GM13976 (cell line): ENCODE measurements at places on chromosomes 4 and X.

- no peak for DNase-seq
Observed at GRCh38 chr4:177367336-177367735, 57.7 kb downstream of the NEIL3 start.

GRCh38 chr4:75213480-75213879 lies 280.6 kb downstream of the PARM1 start:
- DNase-seq, result no peak

GRCh38 chr4:109032671-109033070 lies 269.8 kb downstream of the COL25A1 start:
- DNase-seq, result no peak

DNA sequence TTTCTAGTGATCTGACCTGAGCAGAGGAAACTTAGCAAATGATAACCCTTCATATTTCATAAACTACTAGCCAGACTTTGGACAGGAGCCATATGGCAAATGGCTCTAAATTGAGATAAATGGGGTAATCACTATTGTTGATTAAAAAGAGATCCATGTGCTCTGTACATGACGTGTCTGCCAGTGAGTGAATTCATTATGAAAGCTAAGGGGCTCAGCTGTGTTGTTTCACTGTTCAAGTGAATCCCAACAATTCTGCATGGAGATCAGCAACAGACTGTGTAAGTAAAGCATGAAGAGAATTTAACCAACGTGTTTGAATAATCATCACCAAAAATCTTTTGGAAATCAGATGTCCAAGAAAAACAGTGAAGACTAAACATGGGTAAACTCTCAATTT lies 9.5 kb upstream of the QRFPR start:
- DNase-seq, result no peak

GRCh38 chr4:7976634-7977033 lies 37.0 kb upstream of the AFAP1 start:
- no peak for DNase-seq

GRCh38 chr4:38780833-38781484 lies 1.8 kb downstream of the TLR10 start:
- no peak for DNase-seq

DNA sequence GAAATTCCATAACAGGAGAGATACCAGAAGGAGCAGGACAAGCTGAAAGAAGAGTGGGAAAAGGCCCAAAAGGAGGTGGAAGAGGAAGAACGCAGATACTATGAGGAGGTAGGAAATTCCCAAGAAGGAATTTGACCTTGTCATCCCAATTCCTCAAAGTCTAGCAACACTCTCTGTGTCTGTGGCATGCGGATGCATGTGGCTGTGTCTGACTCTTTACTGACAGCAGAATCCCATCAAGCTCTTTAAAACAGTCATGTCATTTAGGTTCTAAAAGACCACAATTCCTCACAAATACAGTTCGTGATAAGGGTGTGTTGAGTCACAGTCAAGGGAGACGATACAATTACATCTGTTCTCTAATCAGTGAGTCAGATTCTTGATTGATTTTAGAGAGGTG lies 68.5 kb downstream of the PHOX2B start:
- no peak for DNase-seq

DNA sequence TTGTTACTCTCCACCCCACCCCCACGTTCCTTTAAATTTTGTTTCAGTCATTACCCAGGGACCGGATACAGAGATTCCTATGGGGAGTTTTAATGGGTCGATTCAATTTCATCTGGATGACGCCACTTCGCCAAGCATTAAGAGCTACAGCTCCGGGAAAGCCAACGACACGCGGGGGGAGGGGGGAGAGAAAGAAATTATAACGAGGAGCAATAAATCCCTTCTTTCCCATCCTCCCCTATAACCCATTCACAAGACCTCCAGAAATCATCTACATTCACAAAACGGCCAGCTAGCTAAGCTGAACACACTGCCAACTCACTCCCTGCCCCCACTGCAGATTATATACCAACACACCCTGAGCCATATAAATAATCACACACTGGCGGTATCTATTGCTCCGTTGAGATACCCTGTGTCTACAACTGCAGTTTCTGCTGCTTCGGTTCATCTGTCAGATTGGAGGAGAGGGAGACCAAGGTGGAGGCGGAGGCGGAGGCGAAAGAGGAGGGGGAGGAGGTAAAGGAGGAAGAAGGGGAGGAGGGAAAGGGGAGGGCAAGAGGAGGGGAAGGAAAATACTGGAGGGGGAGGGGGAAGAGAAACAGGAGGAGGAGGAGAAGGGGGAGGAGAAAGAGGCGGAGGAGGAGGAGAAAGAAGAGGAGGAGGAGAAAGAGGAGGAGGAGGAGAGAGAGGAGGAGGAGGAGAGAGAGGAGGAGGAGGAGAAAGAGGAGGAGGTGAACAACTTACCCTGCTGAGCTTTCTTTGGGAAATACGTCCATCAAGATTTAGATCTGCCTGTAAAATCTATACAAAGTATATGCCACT lies 113.9 kb upstream of the VAMP7 start:
- DNase-seq, result no peak

DNA sequence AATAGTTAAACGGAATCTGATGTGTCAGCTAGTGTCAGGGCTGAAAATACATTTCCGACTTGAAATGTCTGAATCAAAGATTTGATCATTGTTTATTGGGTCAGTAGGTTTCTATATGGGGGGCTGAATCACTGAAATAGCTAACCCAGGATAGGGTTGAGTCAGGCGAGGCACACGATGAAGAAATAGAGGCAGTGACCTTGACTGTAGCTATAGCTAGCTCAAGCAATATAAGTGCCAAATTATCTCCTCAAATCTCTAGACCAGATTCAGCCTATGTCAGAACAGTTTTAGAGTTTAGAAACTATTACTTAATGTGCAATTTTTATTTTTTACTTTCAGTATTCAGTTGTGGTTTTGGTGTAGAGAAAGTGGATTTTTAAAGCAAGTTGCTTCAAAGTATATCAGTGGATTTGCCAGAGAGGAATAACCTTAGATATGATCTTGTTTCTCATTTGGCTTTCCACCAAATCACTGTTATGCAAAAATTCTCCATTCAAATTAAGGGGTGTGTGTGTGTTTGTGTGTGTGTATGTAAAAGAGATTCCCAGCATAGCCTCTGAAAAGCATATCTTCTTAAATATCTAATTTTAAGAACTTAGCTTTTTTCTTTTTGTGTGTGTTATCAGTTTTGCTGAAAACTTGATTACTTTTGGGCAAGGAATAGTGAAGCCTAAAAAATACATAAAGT lies 100.3 kb upstream of the RPL34 start:
- DNase-seq, result no peak

- no peak for DNase-seq
Observed at GRCh38 chr4:123050018-123050417, 127.6 kb upstream of the NUDT6 start.

- DNase-seq, result peak; percentile 76
Observed at GRCh38 chr4:153643406-153644383, 40.4 kb upstream of the TLR2 start.

DNA sequence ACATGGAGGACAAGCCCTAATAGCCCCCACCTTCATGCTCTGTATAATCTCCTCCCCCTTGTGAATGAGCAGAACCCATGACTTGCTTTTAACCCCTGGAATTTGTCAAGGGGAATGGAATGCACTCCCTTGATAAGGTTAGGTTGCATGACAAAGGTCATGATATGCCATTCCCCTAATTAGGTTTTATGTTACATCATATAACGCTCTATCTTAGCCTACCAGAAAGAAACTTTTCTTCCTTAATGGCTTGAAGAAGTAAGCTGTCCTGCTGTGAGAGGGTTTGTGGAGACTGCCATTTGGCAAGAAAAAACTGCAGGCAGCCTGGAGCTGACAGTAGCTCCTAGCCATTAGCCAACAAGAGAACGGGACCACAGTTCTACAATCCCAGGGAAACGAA lies 399.8 kb upstream of the MAD2L1 start:
- no peak for DNase-seq

- DNase-seq, result no peak
Observed at GRCh38 chr4:111018216-111018615, 395.3 kb upstream of the PITX2 start.

DNA sequence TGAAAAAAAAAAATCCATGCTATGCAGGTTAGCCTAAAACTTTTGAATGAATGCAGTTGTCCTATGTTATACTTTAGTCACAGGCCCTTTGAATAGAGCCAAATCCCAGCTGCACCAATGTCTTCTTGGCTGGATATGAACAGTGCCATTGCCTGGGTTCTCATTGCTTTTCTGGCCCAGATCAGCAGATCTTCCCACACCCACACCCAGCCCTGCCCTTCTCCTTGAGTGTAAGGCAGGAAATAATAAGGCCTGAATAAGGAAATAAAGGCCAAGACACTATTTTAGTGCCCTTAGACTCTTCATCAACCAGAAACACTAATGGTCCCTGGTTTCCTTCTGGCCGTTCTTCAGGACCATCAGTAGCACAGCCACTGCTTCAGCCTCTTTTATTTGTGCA lies 66.6 kb downstream of the USP38 start:
- no peak for DNase-seq

DNA sequence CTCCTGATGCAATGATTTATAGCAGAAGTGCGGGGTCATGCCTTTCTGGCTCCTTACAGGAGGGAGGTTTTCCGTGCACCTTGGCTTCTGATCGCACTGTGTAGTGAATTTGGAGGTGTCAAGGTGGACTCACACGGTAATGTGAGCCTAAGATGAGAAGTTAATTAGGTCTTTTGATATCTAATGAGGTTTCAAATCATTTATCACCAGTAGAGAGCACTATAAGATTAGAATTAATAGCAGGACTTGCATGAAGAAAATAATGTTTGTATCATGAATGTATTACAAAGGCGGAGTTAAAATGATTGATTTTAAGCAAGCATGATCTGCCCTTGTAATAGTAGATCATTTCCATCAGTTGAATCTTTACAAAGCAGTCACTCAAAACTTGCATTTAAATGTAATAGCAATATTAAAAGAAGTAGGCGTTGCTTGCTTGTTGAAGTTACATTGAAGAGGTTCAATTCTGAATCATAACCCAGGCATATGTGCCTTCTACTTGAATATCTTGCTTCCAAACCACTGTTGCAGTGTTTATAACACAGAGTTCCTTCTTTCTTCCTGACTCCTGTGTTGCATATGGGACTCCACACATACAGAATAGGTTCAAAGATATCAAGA lies 152.1 kb downstream of the FMR1NB start:
- no peak for DNase-seq

DNA sequence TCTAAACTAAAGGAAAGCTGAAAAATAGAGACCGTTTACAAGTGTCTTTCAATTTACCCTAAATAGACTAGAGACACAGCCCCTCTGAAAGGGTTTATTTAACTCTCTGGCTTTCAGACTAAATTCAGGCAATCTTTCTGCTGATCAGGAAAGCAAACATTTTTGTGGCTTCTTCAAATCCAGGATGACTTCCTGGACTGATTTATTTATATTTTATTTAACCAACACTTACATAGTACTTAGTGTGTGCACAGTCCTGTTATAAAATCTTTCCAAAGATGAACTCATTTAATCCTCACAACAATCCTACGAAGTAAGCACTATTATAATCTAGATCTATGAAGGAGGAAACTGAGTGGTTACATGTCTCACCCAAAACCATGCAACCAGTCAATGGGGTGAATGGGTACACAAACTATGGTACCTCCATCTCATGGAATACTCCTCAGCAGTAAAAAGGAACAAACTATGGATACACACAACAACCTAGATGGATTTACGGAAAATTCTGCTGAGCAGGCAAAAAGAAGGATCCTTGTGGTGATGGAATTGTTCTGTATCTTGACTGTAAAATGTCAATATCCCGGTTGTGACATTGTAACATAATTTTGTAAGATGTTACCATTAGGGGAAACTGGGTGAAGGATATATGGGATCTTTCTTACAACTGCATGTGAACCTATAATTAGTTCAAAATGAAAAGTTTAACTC lies 64.1 kb upstream of the MAMLD1 start:
- no peak for DNase-seq
